Fibroblast of gingiva (primary cell): ENCODE measurements at places on chromosomes 4 and X.
A peak's percentile ranks its signal among the peaks of the same experiment; 100 is the strongest.

DNA sequence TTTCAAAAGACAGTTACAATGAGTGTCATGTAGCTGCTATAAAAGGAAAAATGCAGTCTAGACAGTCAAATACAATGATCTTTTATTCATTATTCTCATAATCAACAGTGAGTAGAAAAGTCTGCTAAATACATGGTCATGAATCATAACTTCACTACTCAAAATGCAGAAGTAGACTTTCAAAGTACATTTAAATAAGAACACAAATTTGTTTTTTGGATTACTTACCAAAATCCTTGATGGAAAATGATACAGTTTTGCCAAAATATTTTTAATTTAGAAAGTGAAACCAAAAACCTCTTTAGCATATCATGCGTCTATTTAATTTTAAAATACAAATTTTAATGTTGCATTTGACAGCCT lies 4.9 kb downstream of the ACSL4 start:
- DNase-seq, result no peak

- no peak for DNase-seq
Measured at GRCh38 chrX:153825042-153825441, 5.3 kb downstream of the PDZD4 start.

DNA sequence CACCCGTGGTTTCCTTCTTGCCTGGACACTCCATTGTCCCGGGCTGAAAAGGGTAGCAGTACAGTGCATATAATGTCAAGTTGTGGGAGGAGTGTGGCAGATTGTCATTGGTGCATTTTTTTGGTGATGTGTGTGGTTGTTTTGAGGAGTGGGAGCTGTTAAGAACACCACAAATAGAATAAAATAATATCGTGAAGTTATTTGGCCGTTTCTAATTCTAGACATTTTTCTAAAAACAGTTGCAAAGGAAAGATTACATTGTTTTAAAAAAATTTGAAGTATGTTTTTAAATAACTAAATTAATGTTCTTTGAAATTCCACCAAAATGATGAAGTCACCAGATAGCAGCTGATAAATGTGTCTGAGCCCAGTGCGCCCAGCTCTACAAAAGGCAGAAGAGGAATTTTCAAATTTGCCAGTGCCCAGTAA lies 1.3 kb downstream of the PKD2 start:
- DNase-seq, result no peak

DNA sequence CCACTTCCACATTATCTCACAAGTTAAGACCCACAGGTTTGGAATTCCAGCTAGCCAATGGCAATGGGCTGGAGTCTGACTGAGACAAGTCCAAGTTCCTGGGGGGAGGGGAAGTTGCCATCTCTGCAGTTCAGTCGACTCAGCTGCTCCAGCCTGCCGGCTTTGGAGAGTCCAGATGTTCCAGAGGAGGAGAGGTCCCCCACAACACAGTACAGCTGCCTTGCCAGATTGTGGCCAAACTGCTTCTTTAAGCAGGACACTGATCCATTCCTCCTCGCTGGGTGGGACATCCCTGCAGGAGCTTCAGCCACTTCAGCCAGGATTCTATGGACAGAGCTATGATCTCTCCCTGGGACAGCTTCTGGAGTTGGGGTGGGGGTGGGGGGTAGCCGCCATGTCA lies 199.2 kb downstream of the EDA start:
- DNase-seq, result no peak

DNA sequence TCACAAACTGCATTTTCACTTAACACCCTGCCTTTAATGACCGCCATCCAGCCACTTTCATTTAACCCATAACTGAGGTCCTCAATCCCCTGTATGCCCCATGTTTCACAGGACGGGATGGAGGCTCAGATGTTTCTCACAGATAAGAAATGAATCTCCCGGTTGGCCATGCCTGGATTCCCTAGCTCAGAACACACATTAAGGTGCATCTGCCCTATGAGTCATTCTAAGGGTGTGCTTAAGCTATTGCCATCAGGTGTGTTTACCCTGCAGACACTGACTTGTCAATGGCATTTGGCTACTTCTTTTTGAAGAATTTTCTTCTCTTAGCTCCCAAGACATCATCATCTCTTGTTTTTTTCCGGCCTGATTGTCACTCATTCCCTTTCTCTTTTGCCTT lies 222.6 kb upstream of the SMIM31 start:
- no peak for DNase-seq

GRCh38 chrX:36357855-36358254 lies 438.3 kb downstream of the CFAP47 start:
- DNase-seq, result no peak

GRCh38 chrX:107601326-107601725 lies 27.0 kb upstream of the PRPS1 start:
- DNase-seq, result no peak

GRCh38 chrX:119622356-119623232 lies 16.4 kb upstream of the NKRF start:
- DNase-seq, result peak; percentile 67

- no peak for DNase-seq
Measured at GRCh38 chrX:28180096-28180495, 198.8 kb upstream of the DCAF8L1 start.

GRCh38 chrX:118904218-118904617 lies 70.2 kb upstream of the LONRF3 start:
- DNase-seq, result no peak

GRCh38 chrX:44873415-44874276 lies 658 bp downstream of the KDM6A start:
- peak; percentile 37 for DNase-seq

- no peak for DNase-seq
Measured at GRCh38 chrX:29724316-29724715, 491.0 kb upstream of the MAGEB2 start.

- peak; percentile 82 for DNase-seq
Measured at GRCh38 chr4:53929955-53930798, 134.2 kb downstream of the CHIC2 start.

- DNase-seq, result peak; percentile 15
Measured at GRCh38 chr4:145933134-145933533, 5.5 kb downstream of the ZNF827 start.

GRCh38 chr4:2964706-2965258 lies 1.4 kb downstream of the GRK4 start:
- DNase-seq, result no peak

- no peak for DNase-seq
Measured at GRCh38 chr4:162836773-162837172, 329.9 kb downstream of the NAF1 start.

GRCh38 chrX:2751291-2751690 lies 549 bp upstream of the XG start:
- peak; percentile 48 for DNase-seq

DNA sequence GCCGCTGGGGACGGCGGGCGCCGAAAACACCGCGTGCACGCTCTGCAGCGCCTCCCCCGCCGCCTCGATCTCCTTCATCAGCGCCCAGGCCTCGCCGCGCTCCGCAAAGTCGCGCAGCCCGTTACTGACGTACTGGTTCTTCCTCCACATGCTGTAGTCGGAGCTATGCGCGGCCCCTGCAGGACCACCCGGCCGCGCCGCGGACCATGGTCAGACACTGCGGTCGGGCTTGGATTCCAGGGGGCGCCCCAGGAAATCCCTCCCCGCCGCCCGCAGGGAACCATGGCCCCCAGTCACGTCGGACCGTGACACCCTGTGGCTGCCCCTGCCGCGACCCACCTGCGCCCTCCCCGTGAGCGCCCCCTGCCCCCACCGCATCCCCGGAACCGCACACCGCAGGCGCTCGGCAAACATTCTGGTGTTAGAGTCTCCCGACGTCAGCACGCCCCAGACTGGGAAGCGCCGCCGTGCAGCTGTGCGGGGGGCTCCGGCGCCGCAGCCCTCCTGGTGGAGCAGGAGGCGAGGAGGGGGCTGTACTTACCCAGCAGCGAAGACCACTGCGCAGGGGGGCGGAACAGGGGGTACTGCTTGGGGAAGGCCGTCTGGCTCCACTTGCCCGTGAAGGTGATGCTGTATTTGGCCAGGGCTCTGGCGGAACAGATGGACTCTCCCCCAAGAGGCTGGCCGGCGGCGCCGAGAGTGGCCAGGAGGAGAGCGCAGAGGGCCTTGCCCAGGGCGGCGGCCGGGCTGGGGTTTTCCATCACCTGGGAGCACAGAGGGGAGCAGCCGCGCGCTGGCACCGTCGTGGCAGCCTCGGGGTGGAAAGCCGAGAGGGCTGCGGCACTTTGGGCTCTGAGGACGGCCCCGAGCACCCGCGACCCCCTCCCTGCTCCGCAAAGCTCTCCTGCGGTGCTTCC lies 814 bp downstream of the SPON2 start:
- DNase-seq, result no peak
